ENCODE measurements at places on chromosomes 3 and 15. TPM values are rescaled to one million over a fixed set of nuclear protein-coding genes. Genes with fewer than 3 reads are reported as not detected.

The MESP1 gene
- 1.5 TPM for total RNA-seq

The GRK7 gene
- total RNA-seq, result not detected

The STAC gene
- 3.5 TPM for total RNA-seq

The HTR3E gene
- not detected for total RNA-seq

The GAP43 gene
- 0.12 TPM for total RNA-seq

The BCHE gene
- total RNA-seq, result 1.7 TPM
